ENCODE measurements at places on chromosomes 4 and X.

- H3K27ac ChIP-seq: no peak overlapping the region
- no peaks in the 10 kb centered on the region for H3K27me3 ChIP-seq
- H3K36me3 ChIP-seq: no peaks in the 10 kb centered on the region
- DNase-seq: no peak
- peaks cover 15% of the 10 kb centered on the region for H3K4me1 ChIP-seq
- H3K4me3 ChIP-seq: no peak overlapping the region
These were observed 4.1 kb upstream of the CSF2RA start for GRCh38 chrX:1264556-1264955.

DNA sequence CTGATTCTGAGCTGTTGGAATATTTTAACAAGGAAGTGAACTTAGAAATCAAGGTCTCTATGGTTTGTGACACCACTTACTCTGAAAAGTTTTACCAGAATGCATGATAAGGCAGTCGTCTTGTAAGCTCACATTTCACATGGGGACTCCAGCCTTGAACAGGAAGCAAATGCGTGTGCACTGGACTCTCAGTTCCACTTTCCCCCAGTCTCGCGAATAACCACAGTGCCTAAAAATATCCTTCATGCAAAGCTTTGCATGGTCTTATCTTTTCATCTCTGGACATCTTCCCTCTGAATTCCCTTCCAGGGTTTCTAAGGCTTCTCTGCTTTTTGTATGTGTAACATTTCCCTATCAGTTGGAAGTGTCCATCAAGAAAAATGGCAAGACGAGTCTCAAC, 581.8 kb downstream of the NLGN4X start:
- DNase-seq: no peak
- H3K4me1 ChIP-seq: no peaks in the 10 kb centered on the region
- H3K36me3 ChIP-seq: no peaks in the 10 kb centered on the region
- H3K4me3 ChIP-seq: no peak overlapping the region

DNA sequence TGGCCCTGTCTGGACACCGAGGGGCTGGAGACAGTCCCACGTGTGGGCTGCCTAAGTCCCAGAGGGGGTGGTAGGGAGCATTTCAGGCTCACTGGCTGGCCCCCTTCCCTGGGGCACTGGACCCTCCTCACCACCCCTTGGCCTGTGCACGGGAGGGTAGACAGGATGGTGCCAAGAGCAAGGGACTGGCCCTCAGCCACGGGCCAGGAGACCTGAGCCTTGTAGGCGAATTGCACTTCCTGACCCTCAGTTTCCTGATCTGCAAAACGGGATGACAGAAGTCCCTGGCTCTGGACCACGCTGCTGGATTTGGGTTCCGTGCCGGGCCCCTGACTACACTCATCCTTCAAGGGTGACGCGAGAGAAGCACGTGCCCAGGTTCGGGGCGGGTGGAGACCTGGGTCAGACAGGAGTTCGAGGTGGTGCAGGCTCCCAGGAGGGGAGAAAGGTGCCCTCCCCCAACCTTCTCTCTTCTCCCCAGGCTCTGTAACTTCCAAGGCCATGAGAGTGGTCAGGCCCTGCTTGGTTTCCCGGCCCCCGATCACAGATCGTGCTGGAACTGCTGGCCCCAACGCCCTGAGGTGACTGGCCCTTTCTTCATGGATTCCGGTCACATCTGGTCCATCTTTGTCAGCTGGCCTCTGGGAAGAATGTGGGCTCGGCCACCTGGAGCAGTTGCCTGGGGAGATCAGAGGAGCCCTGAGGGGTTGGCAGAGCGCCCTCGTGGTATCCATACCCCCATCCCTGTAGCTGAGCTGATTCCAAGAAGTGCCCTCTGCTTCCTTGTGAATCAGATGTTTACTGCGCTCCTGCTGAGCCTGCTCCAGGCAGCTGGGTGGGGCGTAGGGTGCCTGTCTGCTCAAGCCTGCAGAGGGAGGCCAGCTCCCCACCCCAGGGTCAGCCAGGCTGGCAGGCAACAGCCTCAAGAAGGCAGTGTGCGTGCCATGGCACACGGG, 3.3 kb downstream of the SH3BP2 start:
- DNase-seq: no peak
- no peak overlapping the region for H3K27ac ChIP-seq
- H3K4me3 ChIP-seq: no peak overlapping the region
- no peaks in the 10 kb centered on the region for H3K36me3 ChIP-seq
- no peaks in the 10 kb centered on the region for H3K27me3 ChIP-seq

DNA sequence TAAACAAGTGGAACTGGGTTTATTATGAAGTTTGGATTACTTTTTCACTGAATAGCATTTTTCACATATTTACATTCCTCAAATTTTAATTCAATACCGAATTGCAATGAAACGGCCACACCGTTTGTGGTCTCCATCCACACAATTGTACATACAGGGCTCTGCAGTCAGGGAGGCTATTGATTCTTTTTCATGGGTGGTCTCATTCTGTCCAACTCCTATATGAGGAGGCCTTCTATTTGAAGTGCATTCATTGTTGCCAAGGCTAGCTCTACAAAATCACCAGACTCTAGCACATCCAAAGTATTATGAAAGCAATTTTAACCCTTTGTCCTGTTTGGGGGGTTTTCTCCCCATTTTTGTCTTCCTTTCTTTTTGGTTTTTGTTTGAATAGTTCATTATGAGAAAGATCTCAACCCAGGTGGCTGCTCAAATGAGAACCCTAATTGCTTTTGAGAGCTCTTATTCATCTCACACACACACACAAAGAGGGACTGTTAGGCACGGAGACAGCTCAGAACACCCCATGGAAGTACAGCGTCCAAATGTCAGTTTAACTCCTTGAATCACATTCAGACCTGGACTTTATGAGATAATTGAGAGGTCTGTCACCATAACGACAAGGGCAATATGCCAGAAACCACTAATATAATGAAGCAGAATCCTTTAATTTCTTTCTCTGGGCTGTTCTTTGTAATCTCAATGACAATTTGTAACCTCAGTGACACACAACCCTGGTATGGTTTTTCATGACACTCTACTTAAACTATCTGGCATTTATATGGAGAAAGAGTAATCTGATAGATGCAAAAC, 79.4 kb downstream of the NLGN4X start:
- H3K27ac ChIP-seq: no peak overlapping the region
- no peak for DNase-seq
- no peak overlapping the region for H3K4me3 ChIP-seq
- H3K4me1 ChIP-seq: no peaks in the 10 kb centered on the region

GRCh38 chr4:6524436-6524835, 50.6 kb upstream of the MAN2B2 start:
- no peak overlapping the region for H3K4me3 ChIP-seq
- H3K4me1 ChIP-seq: no peaks in the 10 kb centered on the region
- no peak for DNase-seq
- no peaks in the 10 kb centered on the region for H3K36me3 ChIP-seq
- no peak overlapping the region for H3K27ac ChIP-seq

DNA sequence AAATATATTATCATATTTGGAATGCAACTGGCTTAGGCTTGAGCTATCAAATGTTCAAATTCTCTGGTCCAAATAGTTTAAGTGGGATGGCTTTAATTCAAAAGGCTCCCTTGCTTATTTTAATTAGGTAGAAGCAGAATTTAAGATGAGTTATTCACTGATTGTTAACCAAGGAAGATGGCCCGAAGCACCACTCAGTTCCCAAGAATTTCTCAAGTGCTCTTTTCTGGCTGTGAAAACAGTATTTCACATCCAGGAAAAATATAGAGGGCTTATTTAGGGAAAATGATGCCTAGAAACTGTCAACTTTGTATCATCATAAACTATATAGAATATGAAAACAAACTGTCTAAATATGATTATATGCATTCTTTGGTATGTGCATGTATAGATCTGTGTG, 246.5 kb upstream of the SFRP2 start:
- no peak overlapping the region for H3K4me3 ChIP-seq
- H3K27me3 ChIP-seq: peaks cover 2% of the 10 kb centered on the region
- H3K36me3 ChIP-seq: no peaks in the 10 kb centered on the region
- H3K27ac ChIP-seq: no peak overlapping the region
- H3K4me1 ChIP-seq: no peaks in the 10 kb centered on the region
- no peak for DNase-seq

GRCh38 chr4:57194068-57194611, 84.0 kb upstream of the IGFBP7 start:
- no peaks in the 10 kb centered on the region for H3K27me3 ChIP-seq
- DNase-seq: peak; percentile 45
- no peaks in the 10 kb centered on the region for H3K4me1 ChIP-seq
- H3K4me3 ChIP-seq: no peak overlapping the region
- H3K27ac ChIP-seq: no peak overlapping the region

DNA sequence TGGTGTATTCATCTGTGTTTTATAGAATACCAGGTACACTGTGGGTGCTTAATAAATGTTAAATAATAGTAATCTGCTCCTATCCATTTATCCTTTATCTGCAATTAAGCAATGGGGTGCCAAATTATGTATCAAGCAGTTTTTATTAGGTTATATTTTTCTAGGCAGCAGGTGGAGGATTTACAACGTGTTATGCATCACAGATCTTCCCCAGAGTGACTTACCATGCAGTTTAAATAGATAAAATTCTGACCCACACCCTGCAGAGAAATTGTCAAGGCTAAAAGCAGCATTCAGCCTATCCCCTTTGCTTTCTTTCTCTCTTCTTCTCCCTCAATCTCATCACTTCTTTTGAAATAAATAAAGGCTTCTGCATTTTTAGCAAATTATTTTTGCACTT, 306.4 kb downstream of the CXXC4 start:
- no peaks in the 10 kb centered on the region for H3K27me3 ChIP-seq
- H3K36me3 ChIP-seq: no peaks in the 10 kb centered on the region
- no peaks in the 10 kb centered on the region for H3K4me1 ChIP-seq
- no peak for DNase-seq
- no peak overlapping the region for H3K4me3 ChIP-seq
- no peak overlapping the region for H3K27ac ChIP-seq

- no peak overlapping the region for H3K27ac ChIP-seq
- peaks cover 5% of the 10 kb centered on the region for H3K36me3 ChIP-seq
- H3K27me3 ChIP-seq: no peaks in the 10 kb centered on the region
- peaks cover 18% of the 10 kb centered on the region for H3K4me1 ChIP-seq
- DNase-seq: peak; percentile 40
These were observed 72.8 kb downstream of the SLC9A7 start for GRCh38 chrX:46686003-46686645.

- H3K27me3 ChIP-seq: no peaks in the 10 kb centered on the region
- H3K27ac ChIP-seq: no peak overlapping the region
- peaks cover 33% of the 10 kb centered on the region for H3K4me1 ChIP-seq
- no peak overlapping the region for H3K4me3 ChIP-seq
- no peak for DNase-seq
- H3K36me3 ChIP-seq: peaks cover 3% of the 10 kb centered on the region
These were observed 272.2 kb downstream of the DHRSX start for GRCh38 chrX:2228536-2228935.

DNA sequence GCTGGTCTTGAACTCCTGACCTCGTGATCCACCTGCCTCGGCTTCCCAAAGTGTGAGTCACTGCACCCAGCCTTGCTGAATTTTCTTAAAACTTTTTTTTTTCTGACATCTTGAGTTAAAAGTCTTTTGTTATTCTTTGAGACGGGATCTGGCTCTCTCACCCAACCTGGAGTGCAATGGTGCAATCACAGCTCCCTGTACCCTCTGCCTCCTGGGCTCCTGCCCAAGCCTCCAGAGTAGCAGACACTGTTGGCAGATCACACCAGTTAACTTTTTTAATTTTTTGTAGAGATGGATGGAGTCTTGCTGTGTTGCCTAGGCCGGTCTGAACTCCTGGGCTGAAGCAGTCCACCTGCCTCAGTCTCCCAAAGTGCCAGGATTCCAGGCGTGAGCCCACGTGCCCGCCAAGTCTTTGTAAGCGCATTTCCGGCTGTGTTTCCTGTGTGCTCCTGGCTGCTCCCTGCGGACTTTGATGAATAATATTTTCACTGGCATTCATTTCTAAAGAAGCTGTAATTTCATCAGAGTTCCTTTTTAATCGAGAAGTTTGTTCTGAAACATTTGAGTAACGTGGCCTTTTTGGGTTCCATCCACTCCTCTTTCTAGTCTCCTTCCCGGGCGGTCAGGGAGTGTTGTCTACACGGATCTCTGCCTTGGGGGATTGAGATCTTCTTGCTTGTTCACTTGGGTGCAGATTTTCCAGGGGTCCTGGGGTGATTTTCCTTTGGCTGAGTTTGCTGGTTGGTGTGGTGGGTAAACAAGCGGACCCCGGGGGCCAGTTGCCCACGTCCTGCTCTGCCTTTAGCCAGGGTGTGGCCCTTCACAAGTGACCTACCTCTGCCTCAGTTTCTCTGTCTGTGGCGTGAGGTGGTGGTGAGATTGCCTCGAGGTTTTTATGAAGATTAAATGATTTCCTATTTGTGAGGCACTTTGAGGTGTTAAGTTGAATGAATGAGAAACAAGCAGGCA, 44.4 kb downstream of the PCGF3 start:
- no peaks in the 10 kb centered on the region for H3K27me3 ChIP-seq
- H3K4me3 ChIP-seq: no peak overlapping the region
- no peak for DNase-seq
- H3K4me1 ChIP-seq: no peaks in the 10 kb centered on the region
- H3K27ac ChIP-seq: no peak overlapping the region

DNA sequence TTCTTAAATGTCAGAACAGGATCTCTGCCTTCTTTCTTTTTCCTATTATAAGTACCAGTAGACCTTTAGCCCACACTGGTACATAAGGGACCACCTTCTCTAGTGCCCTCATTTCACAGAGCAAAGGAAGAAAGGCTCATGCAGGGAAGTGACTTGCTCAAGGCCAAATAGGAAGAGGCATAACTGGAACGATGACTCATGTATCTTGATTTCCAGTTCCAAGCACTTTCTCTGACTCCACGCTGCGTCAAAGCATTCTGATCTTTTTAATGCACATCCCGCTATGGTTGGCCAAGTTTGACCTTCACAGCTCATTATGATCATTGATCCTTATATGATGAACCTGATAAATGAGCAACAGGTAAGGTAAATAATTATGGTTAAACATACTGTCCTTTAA, 542.0 kb downstream of the GBA3 start:
- H3K36me3 ChIP-seq: no peaks in the 10 kb centered on the region
- no peaks in the 10 kb centered on the region for H3K27me3 ChIP-seq
- DNase-seq: no peak
- no peaks in the 10 kb centered on the region for H3K4me1 ChIP-seq
- H3K27ac ChIP-seq: no peak overlapping the region

- H3K27me3 ChIP-seq: no peaks in the 10 kb centered on the region
- no peaks in the 10 kb centered on the region for H3K4me1 ChIP-seq
- no peak for DNase-seq
- no peak overlapping the region for H3K27ac ChIP-seq
- H3K4me3 ChIP-seq: no peak overlapping the region
These were observed 674.3 kb upstream of the AMOT start for GRCh38 chrX:113514906-113515305.

- H3K36me3 ChIP-seq: no peaks in the 10 kb centered on the region
- DNase-seq: no peak
- H3K27me3 ChIP-seq: no peaks in the 10 kb centered on the region
These were observed 1056.6 kb downstream of the RAPGEF2 start for GRCh38 chr4:160159457-160159856.

GRCh38 chr4:86558797-86559196, 35.3 kb upstream of the PTPN13 start:
- DNase-seq: no peak
- H3K36me3 ChIP-seq: no peaks in the 10 kb centered on the region
- no peak overlapping the region for H3K4me3 ChIP-seq
- peaks cover 46% of the 10 kb centered on the region for H3K4me1 ChIP-seq
- no peak overlapping the region for H3K27ac ChIP-seq

- H3K27me3 ChIP-seq: no peaks in the 10 kb centered on the region
- no peak overlapping the region for H3K27ac ChIP-seq
- H3K4me3 ChIP-seq: no peak overlapping the region
- H3K4me1 ChIP-seq: no peaks in the 10 kb centered on the region
- no peak for DNase-seq
- no peaks in the 10 kb centered on the region for H3K36me3 ChIP-seq
These were observed 37.9 kb downstream of the SGMS2 start for GRCh38 chr4:107862658-107863057.

- H3K27ac ChIP-seq: no peak overlapping the region
- peaks cover 10% of the 10 kb centered on the region for H3K4me1 ChIP-seq
- no peak for DNase-seq
- no peaks in the 10 kb centered on the region for H3K36me3 ChIP-seq
- H3K27me3 ChIP-seq: no peaks in the 10 kb centered on the region
These were observed 15.0 kb upstream of the ENAM start for GRCh38 chr4:70613306-70614183.
